ENCODE measurements at places on chromosomes 13 and 19. TPM values are rescaled to one million over a fixed set of nuclear protein-coding genes. Genes with fewer than 3 reads are reported as not detected.

The PABPC3 gene
- 0.22 TPM for total RNA-seq

GRCh38 chr19:56403764-56404704 lies at the start of gene ZNF583:
Gene ZNF583 (plus strand): TSS chr19:56404332. CDS start chr19:56407115, 2,783 bp downstream.
- peaks cover 9% of the 10 kb centered on the region for H3K36me3 ChIP-seq
- H3K27me3 ChIP-seq, result no peaks in the 10 kb centered on the region
- H3K27ac ChIP-seq, result peak within 1 kb of the TSS; percentile 96
- peak; percentile 98 for DNase-seq
- H3K4me3 ChIP-seq, result peak within 1 kb of the TSS; percentile 100

DNA sequence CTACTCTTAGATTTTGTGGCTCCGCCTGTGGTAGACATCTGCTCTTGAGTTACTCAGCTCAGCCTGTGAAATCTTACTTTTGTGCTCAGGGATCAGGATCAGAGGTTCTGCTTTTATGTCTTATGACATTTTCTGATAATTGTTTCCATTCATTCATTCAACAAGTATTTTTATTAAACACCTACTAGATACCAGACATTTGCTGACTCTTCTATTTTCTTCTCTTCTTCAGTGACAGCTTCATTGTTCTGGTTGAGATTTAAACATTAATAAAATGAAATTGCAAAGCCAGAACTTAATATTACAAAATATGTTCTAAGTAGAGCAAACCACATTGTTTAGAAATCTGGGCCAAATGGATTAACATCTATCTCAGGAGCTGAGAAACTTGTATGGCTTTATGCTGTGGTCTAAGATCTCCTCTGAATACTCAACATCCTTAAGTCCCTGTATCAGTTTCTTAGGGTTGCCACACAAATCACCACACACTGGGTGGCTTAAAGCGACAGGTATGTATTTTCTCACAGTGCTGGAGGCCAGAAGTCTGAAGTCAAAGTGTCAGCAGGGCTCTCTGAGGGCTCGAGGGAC lies 15.8 kb upstream of the MICU2 start:
- H3K36me3 ChIP-seq, result no peaks in the 10 kb centered on the region
- H3K4me1 ChIP-seq, result peaks cover 5% of the 10 kb centered on the region
- H3K27ac ChIP-seq, result no peak overlapping the region
- no peaks in the 10 kb centered on the region for H3K27me3 ChIP-seq
- DNase-seq, result no peak
- H3K4me3 ChIP-seq, result no peak overlapping the region

DNA sequence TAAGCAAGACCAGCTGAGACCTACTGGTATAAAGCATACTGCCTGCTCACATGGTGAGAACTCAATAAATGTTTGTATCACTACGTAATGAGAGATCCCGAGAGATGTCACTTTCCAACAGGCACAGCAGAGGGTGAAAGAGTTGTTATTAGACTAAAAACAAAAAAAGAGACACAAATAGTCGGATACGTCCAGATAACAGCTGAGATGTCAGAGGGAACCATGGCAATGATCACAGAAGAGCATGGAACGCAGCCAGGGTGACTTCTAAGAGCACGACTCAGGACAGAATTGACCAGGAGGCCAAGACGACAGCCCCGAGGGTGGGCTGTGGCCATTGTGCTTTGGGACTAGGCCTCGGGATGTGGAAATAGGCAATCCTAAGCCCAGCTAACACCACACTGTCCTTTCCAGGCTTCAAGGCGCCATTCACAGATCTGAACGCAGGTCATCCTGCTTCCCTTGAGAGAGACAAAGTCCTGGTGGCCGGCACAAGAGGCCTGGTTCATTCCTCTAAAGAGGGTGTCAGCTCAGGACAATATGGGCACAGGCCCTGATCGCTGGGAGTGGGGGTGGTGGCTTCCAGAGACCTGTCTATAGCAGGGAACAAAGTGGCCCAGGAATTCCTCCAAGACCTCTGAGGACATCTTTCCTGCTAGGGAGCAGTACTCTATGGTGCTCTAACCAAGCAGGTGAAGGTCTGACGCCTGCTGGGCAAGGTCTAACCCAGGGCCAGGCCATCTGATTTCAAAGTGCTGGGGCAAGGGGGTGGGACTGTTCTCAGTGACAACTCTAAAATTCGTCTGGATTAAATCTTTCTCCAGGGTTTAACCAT lies 3.2 kb downstream of the SH3GL1 start:
- peaks cover 32% of the 10 kb centered on the region for H3K4me1 ChIP-seq
- no peaks in the 10 kb centered on the region for H3K27me3 ChIP-seq

The TMEM255B gene
- 29.3 TPM for total RNA-seq

The GIPR gene
- total RNA-seq, result 3.3 TPM

The CAMSAP3 gene
- total RNA-seq, result 18.5 TPM

- H3K36me3 ChIP-seq, result no peaks in the 10 kb centered on the region
- H3K27ac ChIP-seq, result no peak overlapping the region
- H3K27me3 ChIP-seq, result no peaks in the 10 kb centered on the region
- H3K4me1 ChIP-seq, result peaks cover 4% of the 10 kb centered on the region
- DNase-seq, result peak; percentile 2
These were observed 868.9 kb upstream of the SLC10A2 start for GRCh38 chr13:103935117-103935516.

The PSG3 gene
- total RNA-seq, result not detected

The SIX5 gene
- 19.4 TPM for total RNA-seq

- H3K36me3 ChIP-seq, result no peaks in the 10 kb centered on the region
- H3K27ac ChIP-seq, result no peak overlapping the region
- no peaks in the 10 kb centered on the region for H3K27me3 ChIP-seq
- no peaks in the 10 kb centered on the region for H3K4me1 ChIP-seq
- no peak for DNase-seq
- no peak overlapping the region for H3K4me3 ChIP-seq
These were observed 71.7 kb upstream of the SOX21 start for GRCh38 chr13:94784066-94784465.

DNA sequence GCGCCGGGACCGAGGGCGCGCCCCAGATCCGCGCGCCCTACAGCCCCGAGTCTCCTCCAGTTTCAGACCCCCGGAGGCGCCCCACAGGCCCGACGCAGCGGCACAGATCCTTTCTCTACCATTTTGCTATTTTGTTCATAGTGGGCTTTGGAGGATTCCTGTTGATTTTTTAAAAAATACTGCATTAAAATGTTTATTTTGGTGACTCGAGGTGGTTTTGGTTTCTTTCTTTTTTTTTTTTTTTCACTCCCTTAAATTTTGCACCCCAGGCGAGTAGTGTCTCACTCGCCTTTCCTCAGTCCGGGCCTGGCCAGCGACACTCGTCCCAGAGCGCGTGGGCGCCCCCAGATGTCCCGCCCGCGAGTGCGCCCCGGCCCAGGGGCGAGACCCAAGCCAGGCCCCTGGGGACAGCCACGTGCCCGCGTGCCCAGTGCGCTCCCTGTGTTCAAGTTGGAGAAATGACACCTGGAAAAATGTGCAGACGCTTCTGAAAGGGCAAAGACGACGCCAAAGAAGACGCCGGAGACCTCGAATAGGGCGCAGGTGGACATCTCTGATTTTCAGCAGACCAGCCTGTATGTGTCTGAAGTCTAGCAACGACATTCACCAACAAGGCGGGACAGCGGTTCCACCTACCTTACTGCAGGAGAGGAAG lies 471 bp upstream of the INSR start:
- no peaks in the 10 kb centered on the region for H3K36me3 ChIP-seq
- peaks cover 11% of the 10 kb centered on the region for H3K4me1 ChIP-seq
- peak overlapping the region; percentile 75 for H3K4me3 ChIP-seq
- no peaks in the 10 kb centered on the region for H3K27me3 ChIP-seq
- peak overlapping the region; percentile 75 for H3K27ac ChIP-seq
- DNase-seq, result peak; percentile 77

GRCh38 chr19:49615861-49616260 lies 24.1 kb downstream of the RRAS start:
- no peaks in the 10 kb centered on the region for H3K27me3 ChIP-seq
- H3K36me3 ChIP-seq, result peaks cover 32% of the 10 kb centered on the region
- no peak for DNase-seq
- H3K27ac ChIP-seq, result no peak overlapping the region
- H3K4me3 ChIP-seq, result no peak overlapping the region

GRCh38 chr13:25874907-25875306 lies 176.9 kb downstream of the SHISA2 start:
- H3K36me3 ChIP-seq, result no peaks in the 10 kb centered on the region
- no peaks in the 10 kb centered on the region for H3K27me3 ChIP-seq
- H3K4me1 ChIP-seq, result no peaks in the 10 kb centered on the region
- DNase-seq, result no peak
- no peak overlapping the region for H3K4me3 ChIP-seq
